Ascending aorta (tissue), 2 donors: ENCODE measurements at places on chromosomes 4 and X.
A peak's percentile ranks its signal among the peaks of the same experiment; 100 is the strongest.

DNA sequence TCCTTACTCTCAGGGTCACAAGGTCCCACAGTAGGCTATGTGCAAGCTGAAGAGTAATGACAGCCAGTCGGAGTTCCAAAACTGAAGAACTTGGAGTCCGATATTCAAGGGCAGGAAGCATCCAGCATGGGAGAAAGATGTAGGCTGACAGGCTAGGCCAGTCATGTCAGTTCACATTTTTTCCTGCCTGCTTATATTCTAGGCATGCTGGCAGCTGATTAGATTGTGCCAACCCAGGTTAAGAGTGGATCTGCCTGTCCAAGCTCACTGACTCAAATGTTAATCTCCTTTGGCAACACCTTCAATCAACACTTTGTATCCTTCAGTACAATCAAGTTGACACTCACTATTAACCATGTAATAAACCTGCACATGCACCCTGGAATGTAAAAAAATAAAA lies 960.9 kb upstream of the HS3ST1 start:
- H3K4me3 ChIP-seq: no peak overlapping the region
- no peaks in the 10 kb centered on the region for H3K36me3 ChIP-seq
- no peak for DNase-seq
- H3K4me1 ChIP-seq: no peaks in the 10 kb centered on the region

- no peaks in the 10 kb centered on the region for H3K4me1 ChIP-seq
- no peak overlapping the region for H3K27ac ChIP-seq
- no peak for DNase-seq
- no peak overlapping the region for H3K4me3 ChIP-seq
- no peaks in the 10 kb centered on the region for H3K36me3 ChIP-seq
Measured at GRCh38 chrX:63686878-63687714, 97.9 kb downstream of the ARHGEF9 start.

- no peak overlapping the region for H3K27ac ChIP-seq
- H3K27me3 ChIP-seq: no peaks in the 10 kb centered on the region
- peaks cover 20% of the 10 kb centered on the region for H3K36me3 ChIP-seq
- peaks cover 6% of the 10 kb centered on the region for H3K4me1 ChIP-seq
Measured at GRCh38 chr4:184751585-184751956, 17.7 kb upstream of the CENPU start.

DNA sequence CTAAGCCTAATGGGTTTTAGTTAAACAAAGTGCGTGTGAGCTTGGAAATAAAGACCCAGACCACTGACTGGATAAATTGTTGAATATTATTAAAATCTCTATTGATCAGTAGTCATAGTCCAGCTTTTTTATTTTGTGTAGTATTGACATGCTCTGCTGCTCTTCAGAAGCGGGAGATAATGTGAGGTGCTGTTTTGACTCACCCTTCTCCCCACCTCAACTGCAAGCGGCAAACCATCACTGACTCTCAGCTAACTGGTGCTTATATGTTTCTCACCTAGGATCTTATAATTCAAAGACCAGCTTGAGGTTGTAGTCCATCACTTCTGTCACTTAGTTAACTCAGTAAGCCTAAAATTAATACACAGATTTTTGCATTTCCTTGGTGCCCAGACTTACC lies 72.2 kb downstream of the COMMD8 start:
- no peak overlapping the region for H3K27ac ChIP-seq
- no peaks in the 10 kb centered on the region for H3K4me1 ChIP-seq
- no peak for DNase-seq
- H3K36me3 ChIP-seq: no peaks in the 10 kb centered on the region
- no peaks in the 10 kb centered on the region for H3K27me3 ChIP-seq

- no peaks in the 10 kb centered on the region for H3K4me1 ChIP-seq
- H3K4me3 ChIP-seq: peak overlapping the region; percentile 28
- peak overlapping the region; percentile 15 for H3K27ac ChIP-seq
- no peak for DNase-seq
- no peaks in the 10 kb centered on the region for H3K36me3 ChIP-seq
Measured at GRCh38 chrX:33725535-33726210, 406.4 kb downstream of the FAM47A start.

DNA sequence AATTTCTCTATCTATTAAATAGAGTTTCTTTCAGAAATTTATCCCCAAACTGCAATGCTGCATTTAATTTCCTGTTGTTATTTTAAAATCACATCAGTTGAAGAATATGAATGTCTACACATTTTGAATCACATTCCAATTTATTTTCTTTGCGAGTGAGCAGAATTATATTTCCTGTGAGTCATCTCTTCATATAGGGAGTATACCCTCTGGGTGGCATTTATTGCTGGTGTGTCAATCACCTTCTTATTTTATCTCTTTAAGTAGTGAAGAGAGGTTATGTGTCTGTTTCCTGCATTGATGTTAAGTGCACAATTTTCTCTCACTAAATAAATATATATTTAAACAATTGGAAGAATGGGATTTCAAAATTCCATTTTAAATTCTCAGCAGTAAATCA lies 511.0 kb upstream of the ATOH1 start:
- no peak for DNase-seq
- H3K27ac ChIP-seq: no peak overlapping the region
- no peaks in the 10 kb centered on the region for H3K27me3 ChIP-seq
- H3K4me3 ChIP-seq: no peak overlapping the region
- H3K4me1 ChIP-seq: no peaks in the 10 kb centered on the region

GRCh38 chr4:84574069-84574720 lies 8.7 kb upstream of the CDS1 start:
- no peaks in the 10 kb centered on the region for H3K4me1 ChIP-seq
- no peaks in the 10 kb centered on the region for H3K36me3 ChIP-seq
- no peaks in the 10 kb centered on the region for H3K27me3 ChIP-seq
- DNase-seq: no peak
- no peak overlapping the region for H3K27ac ChIP-seq
- no peak overlapping the region for H3K4me3 ChIP-seq

DNA sequence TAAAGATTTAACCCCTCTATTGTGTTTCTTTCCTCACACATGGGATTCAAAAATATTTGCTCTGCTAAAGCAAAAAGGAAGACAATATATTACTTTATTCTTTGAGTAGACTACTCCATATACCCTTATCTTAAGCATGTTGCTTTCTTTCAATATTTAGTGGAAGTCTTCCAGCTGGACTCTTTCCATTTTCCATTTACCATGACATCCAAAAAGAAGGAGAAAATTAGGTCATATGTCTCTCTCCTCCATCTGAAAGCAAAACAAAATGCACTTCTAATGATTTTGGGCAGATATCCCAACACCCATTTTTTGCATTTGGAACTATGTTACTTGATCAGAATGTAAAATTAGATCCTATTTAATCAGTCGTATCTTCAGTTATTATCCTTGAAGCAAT lies 1336.5 kb downstream of the PCDH19 start:
- no peak for DNase-seq
- no peaks in the 10 kb centered on the region for H3K27me3 ChIP-seq
- no peak overlapping the region for H3K4me3 ChIP-seq
- H3K36me3 ChIP-seq: no peaks in the 10 kb centered on the region
- no peak overlapping the region for H3K27ac ChIP-seq

- H3K36me3 ChIP-seq: no peaks in the 10 kb centered on the region
- no peaks in the 10 kb centered on the region for H3K4me1 ChIP-seq
- no peak overlapping the region for H3K4me3 ChIP-seq
- no peak for DNase-seq
Measured at GRCh38 chr4:24428850-24429249, 155.5 kb downstream of the DHX15 start.

- no peaks in the 10 kb centered on the region for H3K27me3 ChIP-seq
- DNase-seq: no peak
- no peaks in the 10 kb centered on the region for H3K4me1 ChIP-seq
Measured at GRCh38 chr4:180422989-180423711, 1820.1 kb upstream of the TENM3 start.

GRCh38 chr4:152849350-152849749 lies 69.6 kb downstream of the ARFIP1 start:
- no peak overlapping the region for H3K4me3 ChIP-seq
- no peak overlapping the region for H3K27ac ChIP-seq
- no peaks in the 10 kb centered on the region for H3K36me3 ChIP-seq
- no peaks in the 10 kb centered on the region for H3K27me3 ChIP-seq

DNA sequence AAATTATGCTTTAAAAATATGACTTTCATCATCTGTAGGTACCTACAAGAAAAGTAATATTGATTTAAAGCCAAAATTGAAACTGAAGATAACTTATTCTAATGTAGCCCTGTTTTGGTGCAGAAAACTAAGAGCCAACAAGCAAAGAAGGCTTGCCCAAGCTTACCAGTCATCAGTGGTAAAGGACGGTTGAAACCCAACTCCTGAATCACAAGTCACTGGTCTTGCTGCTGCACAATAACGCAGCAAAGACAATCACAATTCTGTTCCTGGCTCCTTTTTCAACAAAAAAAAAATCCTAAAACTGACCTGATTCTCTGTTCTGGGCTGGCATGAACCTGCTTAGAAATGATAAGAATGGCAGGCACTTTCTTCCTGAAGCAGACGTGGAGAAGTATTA lies 34.5 kb downstream of the WDFY3 start:
- no peaks in the 10 kb centered on the region for H3K4me1 ChIP-seq
- H3K27me3 ChIP-seq: no peaks in the 10 kb centered on the region
- H3K36me3 ChIP-seq: no peaks in the 10 kb centered on the region
- peak overlapping the region; percentile 17 for H3K27ac ChIP-seq

- no peak for DNase-seq
- no peaks in the 10 kb centered on the region for H3K27me3 ChIP-seq
- H3K36me3 ChIP-seq: no peaks in the 10 kb centered on the region
- H3K4me1 ChIP-seq: no peaks in the 10 kb centered on the region
Measured at GRCh38 chrX:119325456-119325855, 73.7 kb upstream of the SLC25A43 start.

GRCh38 chrX:34884817-34885216 lies 57.8 kb upstream of the FAM47B start:
- no peaks in the 10 kb centered on the region for H3K4me1 ChIP-seq
- H3K36me3 ChIP-seq: no peaks in the 10 kb centered on the region
- DNase-seq: no peak
- H3K4me3 ChIP-seq: no peak overlapping the region
- H3K27me3 ChIP-seq: no peaks in the 10 kb centered on the region

GRCh38 chrX:123801901-123802300 lies 58.0 kb upstream of the XIAP start:
- no peak overlapping the region for H3K4me3 ChIP-seq
- no peak for DNase-seq
- no peaks in the 10 kb centered on the region for H3K4me1 ChIP-seq
- H3K36me3 ChIP-seq: no peaks in the 10 kb centered on the region
- H3K27ac ChIP-seq: no peak overlapping the region

DNA sequence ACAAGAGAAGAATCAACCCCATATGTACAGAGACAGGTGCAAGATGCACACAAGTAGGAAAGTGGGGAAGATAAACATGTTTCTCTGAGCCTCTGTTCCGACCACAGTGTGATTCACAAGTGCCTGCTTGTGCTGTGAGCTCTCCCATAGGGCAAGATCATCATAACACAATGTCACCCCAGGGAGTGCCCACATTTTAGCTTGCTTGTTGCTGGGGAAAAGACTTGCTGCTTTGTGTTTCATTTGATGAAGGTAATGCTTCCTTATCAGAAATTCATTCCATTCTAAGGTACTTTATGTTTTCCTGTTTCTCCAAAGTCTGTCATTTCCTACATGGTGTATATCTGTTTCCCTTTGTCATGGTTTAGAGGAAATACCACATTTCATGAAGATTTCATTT lies 304.5 kb upstream of the DIPK2B start:
- no peak overlapping the region for H3K4me3 ChIP-seq
- no peaks in the 10 kb centered on the region for H3K27me3 ChIP-seq
- H3K36me3 ChIP-seq: no peaks in the 10 kb centered on the region
- no peak overlapping the region for H3K27ac ChIP-seq

DNA sequence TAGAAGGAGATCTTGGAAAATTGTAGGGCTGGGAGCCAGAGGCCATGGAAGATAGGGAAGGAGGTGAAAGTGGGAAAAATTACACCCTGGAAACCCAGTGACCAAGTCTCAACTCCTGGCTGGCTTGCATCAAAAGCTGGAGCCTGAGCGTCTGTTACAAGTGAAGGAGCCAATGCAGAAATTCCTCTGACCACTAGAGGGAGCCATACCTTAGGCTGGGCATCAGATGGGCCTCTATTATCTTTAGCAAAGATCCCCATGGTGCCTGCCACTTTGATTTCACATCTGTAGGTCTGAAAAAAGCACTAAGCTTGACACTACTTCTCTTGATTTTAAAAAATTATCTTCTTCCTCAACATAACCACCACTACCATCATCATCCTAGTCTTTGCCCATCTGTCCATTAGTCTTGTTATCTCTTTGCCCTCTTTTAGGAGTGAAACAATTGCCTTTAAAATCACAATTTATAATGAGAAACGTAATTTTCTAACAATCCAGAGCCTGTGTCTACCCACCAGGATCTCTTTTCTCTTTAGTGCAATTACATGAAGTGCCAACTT lies 62.9 kb downstream of the ANAPC4 start:
- H3K36me3 ChIP-seq: no peaks in the 10 kb centered on the region
- H3K4me3 ChIP-seq: no peak overlapping the region
- peak overlapping the region; percentile 25 for H3K27ac ChIP-seq

GRCh38 chrX:29545878-29546277 lies 669.5 kb upstream of the MAGEB2 start:
- H3K27ac ChIP-seq: no peak overlapping the region
- no peaks in the 10 kb centered on the region for H3K27me3 ChIP-seq
- no peak for DNase-seq
- no peaks in the 10 kb centered on the region for H3K4me1 ChIP-seq

GRCh38 chr4:38958453-38959190 lies 73.6 kb downstream of the TMEM156 start:
- H3K4me1 ChIP-seq: no peaks in the 10 kb centered on the region
- no peak overlapping the region for H3K4me3 ChIP-seq
- DNase-seq: no peak
- no peak overlapping the region for H3K27ac ChIP-seq
- no peaks in the 10 kb centered on the region for H3K27me3 ChIP-seq
- H3K36me3 ChIP-seq: no peaks in the 10 kb centered on the region

DNA sequence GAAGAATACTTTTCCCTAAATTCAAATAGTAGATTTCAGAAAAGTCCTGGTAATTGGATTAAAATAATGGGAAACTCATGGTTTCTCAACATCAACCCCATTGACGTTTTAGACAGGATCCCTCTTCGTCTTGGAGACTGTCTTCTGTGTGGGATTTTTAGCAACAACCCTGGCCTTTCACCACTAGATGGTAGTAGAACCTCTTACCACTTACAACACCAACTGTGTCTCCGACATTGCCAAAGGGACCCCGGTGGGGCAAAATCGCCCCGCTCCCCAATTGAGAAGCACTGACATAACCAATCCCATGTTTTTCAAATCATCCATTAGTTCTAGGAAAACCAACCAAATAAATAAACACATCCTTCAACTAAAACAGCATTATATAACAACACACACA lies 16.9 kb upstream of the ANOS1 start:
- no peak for DNase-seq
- no peaks in the 10 kb centered on the region for H3K27me3 ChIP-seq
- no peak overlapping the region for H3K27ac ChIP-seq
- no peaks in the 10 kb centered on the region for H3K4me1 ChIP-seq

GRCh38 chrX:147914591-147914990 lies 2.9 kb downstream of the FMR1 start:
- H3K4me1 ChIP-seq: no peaks in the 10 kb centered on the region
- H3K27me3 ChIP-seq: no peaks in the 10 kb centered on the region
- no peak overlapping the region for H3K4me3 ChIP-seq
- no peaks in the 10 kb centered on the region for H3K36me3 ChIP-seq
- H3K27ac ChIP-seq: no peak overlapping the region
